Upper lobe of right lung (tissue), 1 donor: ENCODE measurements at places on chromosomes 13 and 19. TPM values are rescaled to one million over a fixed set of nuclear protein-coding genes. Genes with fewer than 3 reads are reported as not detected.

GRCh38 chr19:16351133-16351809 lies 26.6 kb downstream of the KLF2 start:
- peak overlapping the region; percentile 30 for H3K27ac ChIP-seq
- no peak for DNase-seq
- H3K4me1 ChIP-seq: peaks cover 17% of the 10 kb centered on the region
- no peak overlapping the region for H3K4me3 ChIP-seq
- H3K36me3 ChIP-seq: no peaks in the 10 kb centered on the region

The POLR1D gene
- 114 TPM for total RNA-seq

The JSRP1 gene
- 1.1 TPM for total RNA-seq

The NCAN gene
- not detected for total RNA-seq

The SLAIN1 gene
- total RNA-seq: 16.4 TPM

The SIGLEC11 gene
- 2.5 TPM for total RNA-seq
